ENCODE measurements at places on chromosomes 11 and 22.

- no peak for DNase-seq
Measured at GRCh38 chr22:48880749-48881148, 946.9 kb downstream of the BRD1 start.

- DNase-seq = no peak
Measured at GRCh38 chr11:8098361-8098760, 17.4 kb downstream of the TUB start.

DNA sequence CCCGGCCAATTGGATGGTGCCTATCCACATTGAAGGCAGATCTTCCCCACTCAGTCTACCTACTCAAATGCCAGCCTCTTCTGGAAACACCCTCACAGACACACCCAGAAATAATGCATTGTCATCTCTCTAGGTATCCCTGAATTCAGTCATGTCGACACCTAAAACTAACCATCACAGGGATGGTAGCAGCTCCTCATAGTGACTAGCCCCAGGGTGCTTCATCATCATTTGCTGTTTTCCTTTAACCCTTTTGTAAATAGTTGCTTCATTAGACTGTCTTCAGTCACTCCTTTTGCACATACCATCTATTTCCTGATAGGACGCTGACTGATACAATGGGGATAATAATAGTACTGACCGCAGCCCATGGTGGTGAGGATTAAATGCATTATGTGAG is 18.8 kb upstream of the AMOTL1 start:
- no peak for DNase-seq

- DNase-seq = no peak
Measured at GRCh38 chr11:28598531-28598930, 490.3 kb downstream of the METTL15 start.

Measured in NCI-H1048 (cell line).